ENCODE measurements at places on chromosomes 6 and 20. TPM values are rescaled to one million over a fixed set of nuclear protein-coding genes. Genes with fewer than 3 reads are reported as not detected.

Gene RFX6
- total RNA-seq: not detected

Gene TXLNB
- 0.36 TPM for total RNA-seq

GRCh38 chr6:14924126-14925024 is 321.5 kb upstream of the JARID2 start:
- DNase-seq: no peak

DNA sequence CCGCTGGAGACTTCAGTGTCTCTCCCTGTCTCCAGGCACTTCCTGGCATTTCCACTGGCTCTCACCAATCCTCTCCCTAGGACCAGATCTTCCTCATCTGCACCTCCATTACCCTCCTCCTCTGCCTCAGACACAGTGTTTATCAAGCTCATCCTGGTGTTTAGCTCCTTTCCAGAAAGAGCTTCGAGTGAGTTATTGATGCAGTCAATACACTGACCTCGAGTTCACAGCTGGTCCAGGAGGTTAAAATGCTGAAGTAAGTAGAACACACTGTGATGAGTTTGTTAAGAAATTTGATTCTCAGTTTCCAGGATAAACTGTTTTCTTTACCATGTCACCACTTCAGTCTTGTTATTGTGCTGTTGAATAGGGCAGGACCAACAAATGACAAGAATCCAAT is 42.1 kb upstream of the ARMC2 start:
- DNase-seq: no peak

DNA sequence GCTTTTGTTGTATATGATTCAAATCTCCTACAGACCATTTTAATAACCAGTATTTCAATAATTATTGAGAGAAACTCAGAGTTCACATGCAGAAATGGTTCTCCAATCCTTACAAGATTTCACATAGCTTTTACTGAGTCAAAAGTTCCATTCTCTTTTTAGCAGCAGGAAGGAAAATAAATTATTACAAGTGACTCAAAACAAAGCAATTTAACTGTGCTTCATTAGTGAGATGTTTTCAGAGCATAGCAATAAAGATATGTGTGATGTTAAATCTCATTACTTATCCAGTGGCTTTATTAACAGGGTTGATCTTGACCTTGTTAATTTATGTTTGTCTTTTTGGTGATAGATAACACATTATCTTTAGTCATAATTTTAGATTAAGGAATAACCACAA is 22.0 kb downstream of the KIF13A start:
- DNase-seq: peak; percentile 52

DNA sequence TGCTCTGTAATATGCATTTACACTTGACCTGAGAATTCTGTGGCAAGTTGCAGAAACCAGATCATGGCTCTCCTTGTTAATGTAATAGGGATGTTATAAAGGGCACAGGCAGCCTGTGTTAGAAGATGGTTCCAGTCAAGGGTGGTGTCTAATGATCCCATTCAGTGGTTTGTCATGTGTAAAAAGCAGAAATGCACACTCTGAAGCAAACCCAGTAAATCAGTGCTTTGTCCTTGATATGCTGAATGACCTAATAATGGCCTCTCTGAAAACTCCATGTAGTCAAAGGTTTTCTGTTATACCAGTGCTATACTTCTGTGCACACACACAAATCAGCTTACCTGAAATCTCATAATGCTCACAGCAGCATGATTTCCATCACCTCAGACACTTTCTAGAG is 66.2 kb downstream of the SOBP start:
- DNase-seq: no peak
